CD4-positive, alpha-beta T cell treated with Interleukin-2 at 100 ng/mL for 4 hours (primary cell): ENCODE measurements at places on chromosomes 1 and 21.
A peak's percentile ranks its signal among the peaks of the same experiment; 100 is the strongest.

DNA sequence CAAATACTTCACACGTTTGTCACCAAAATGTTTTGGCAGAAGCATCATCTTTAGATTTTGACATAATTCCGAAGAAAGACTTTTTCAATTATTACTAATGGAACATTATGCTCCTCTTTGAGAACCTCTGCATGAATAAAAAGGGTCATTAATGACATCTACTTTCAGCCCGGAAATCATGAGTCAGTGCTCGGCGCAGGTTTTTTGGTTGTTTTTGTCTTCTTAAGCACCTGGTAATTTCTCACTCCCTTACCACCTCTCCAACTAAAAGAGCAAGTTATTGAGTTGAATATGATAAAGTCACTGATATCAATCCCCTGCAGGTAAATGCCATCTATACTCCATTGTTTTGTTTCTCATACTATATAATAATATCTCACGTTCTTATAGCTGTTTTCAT lies 113.0 kb upstream of the PBX1 start:
- no peak for DNase-seq

DNA sequence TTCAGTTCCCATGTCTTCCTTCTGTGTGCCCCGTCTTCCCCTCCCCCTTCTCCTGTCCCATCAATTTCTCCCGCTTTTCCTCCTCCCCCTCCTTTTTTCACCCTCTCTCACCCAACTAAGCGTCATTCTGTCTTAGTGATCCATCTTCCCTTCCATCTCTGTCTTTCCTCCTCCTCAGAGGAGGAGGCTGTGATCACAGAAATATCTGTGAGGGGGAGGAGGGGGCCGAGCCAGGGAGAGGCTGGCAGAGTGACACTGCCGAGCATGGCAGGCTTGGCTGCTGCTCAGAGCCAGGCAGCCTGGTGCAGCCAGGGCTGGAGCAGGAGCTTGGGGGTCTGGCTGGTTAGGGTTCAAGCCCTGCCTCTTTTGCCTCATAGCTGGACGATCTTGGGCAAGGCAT lies 7.6 kb downstream of the HTR6 start:
- no peak for DNase-seq

- no peak for DNase-seq
These were observed 4.1 kb downstream of the RUNX1 start for GRCh38 chr21:35044770-35045541.

DNA sequence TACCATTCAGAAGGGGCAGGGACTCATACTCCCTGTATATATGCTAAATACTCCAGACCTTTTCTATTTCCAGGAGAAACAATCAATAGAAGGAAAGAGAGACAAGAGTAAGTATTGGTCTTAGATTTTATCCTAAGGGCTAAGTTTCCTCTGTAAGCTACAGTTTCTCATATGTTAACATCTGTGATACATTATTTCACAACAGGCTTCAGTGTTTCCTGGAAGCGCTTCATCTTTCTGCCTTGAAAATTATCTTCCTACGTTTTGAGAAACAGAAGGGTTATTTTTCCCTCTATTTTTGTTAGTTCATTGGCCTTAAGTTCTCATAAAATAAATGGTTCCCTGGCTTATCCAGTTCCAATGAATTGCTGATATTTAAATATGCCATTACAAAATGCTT lies 15.6 kb downstream of the FMO1 start:
- no peak for DNase-seq

DNA sequence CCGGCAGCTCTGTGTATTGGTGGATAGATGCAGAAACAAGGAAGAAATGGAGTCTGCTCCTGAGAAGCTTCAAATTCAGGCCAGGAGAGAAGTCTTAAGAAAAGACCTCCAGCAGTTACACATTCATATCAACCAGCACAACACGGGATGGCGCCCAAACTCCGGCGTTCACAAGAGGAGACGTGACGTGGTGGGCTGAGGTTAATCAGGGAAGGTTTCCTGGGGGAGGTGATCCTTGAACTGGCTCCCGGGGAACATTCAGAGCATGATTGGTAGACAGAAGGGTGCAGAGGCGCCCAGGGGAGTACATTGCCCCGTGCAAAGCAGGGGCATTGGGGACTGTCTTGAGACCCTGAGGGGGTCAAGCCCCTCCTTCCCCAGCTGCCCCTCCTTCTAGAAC lies 27.7 kb upstream of the SPSB1 start:
- DNase-seq, result no peak

DNA sequence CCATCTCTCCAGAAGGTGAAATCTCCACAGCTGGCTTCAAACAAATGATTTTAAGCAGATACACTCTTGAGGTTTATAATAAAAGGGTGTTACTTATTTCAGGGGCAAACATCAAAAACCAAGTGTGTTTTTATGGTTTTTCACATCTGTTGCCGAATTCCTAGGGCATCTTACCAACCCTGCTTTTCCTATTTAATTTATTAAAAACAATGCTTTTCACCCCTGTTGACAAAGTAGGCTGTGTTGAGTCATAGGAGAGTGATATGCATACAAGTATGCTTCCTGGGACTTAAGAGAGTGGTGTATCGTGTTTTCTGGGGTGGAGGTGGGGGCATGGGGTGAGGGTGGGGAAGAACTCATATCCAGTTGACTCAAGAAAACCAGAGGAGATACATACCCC lies 29.3 kb upstream of the IL20 start:
- no peak for DNase-seq

GRCh38 chr1:243287652-243288051 lies 31.8 kb downstream of the SDCCAG8 start:
- peak; percentile 15 for DNase-seq

- DNase-seq, result no peak
These were observed 71.2 kb downstream of the LRRC40 start for GRCh38 chr1:70134148-70134547.

GRCh38 chr1:19088717-19089442 lies 121.2 kb downstream of the UBR4 start:
- DNase-seq, result no peak

DNA sequence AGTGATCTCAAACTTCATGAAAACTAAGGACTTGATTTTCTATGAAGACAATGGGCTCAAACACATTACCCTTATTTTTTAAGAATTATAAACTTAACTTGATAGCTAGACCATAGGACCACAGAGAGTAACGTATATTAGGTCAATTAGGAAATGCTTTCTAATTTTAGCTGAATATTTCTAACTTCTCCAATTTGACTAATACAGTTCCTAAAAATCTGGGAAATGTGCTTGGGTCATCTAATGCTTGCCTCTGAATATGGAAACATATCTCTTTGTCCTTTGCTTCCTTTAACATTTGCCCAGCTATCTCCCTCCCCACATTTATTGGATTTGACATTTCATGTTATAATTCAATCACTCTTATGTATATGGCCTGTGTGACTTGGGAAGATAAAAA lies 141.4 kb downstream of the LHX8 start:
- no peak for DNase-seq

DNA sequence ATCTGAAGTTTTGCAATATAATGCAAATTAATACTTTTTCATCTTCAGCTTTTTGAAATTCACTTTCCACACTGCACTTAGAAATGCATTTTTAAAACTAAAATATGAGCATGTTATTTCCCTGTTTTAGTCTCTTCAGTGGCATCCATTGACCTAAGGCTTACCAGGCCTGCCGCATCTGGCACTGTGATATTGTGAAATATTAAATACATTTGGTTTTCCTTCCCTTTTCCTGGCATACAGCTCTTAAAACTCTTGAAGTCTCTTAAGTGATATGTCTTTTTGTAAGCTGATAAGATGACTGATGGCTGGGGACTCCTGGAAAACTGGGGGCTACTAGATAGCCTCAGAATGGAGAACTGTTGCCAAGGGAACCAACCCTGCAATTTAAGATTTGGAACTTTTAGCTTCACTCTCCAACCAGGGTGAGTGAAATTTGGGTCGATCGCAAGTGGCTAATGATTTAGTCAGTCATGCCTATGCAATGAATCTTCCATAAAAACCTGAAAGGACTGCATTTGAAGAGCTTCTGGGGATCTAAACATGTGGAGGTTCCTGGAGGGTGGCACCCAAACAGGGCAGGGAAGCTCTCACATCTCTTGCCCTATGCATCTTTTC lies 75.5 kb upstream of the PDC start:
- DNase-seq, result no peak

GRCh38 chr21:45386336-45386727 lies 18.6 kb upstream of the COL18A1 start:
- DNase-seq, result no peak

GRCh38 chr1:76075188-76075489 lies 593 bp downstream of the ST6GALNAC3 start:
- DNase-seq, result no peak

- DNase-seq, result no peak
These were observed 15.0 kb upstream of the LRP8 start for GRCh38 chr1:53342735-53343470.

GRCh38 chr1:6348511-6349191 lies 44.9 kb downstream of the ACOT7 start:
- DNase-seq, result peak; percentile 66

GRCh38 chr1:181482521-181483284 lies 614 bp upstream of the CACNA1E start:
- no peak for DNase-seq

DNA sequence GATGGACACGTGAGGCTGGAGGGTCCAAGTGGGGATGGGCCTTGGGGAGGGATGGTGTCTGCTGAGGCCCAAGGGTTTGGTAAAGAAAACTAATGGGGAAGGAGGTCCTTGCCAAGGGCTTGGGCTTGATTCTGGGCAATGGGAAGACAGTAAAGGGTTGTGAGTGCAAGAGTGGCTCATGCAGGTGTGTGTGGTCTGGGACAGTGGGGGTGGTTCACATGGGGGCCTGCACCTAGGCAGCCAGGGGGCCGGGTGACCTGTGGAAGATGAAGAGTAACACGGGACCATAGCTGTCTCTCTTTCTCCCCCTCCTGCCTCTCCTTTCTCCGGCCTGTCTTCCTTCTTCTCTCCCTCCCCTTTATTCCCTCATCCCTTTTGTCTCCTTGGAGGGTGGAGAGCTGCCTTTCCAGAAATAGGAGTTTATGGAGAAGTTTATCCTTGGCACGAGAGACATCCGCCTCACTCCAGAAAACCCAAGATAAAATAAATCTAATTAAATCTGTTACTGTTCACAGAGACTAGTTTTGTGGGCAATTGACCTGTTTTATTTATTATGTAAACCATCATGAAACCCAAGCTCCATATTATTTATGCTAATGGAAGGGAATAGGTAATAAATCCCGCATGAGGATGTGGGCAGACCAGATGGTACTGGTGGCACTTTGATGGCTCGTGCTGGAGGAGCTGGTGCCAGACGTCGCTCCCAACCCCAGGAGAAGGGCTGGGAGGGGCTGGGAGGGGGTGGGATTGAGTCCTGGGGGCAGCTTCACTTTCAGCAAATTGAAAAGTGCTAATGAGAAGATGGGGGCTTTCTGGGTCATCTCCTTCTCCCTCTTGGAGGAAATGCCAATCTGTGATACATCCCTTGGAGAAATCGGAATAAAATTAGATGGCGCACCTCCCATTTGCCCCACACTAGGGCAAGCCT lies 272.9 kb upstream of the CSF3R start:
- DNase-seq, result no peak

- DNase-seq, result no peak
These were observed 40.6 kb downstream of the LHX4 start for GRCh38 chr1:180270530-180271271.

GRCh38 chr1:220685879-220686278 lies 4.3 kb upstream of the C1orf115 start:
- DNase-seq, result no peak

GRCh38 chr1:12220890-12221289 lies 8.9 kb upstream of the VPS13D start:
- DNase-seq, result no peak

- no peak for DNase-seq
These were observed 29.3 kb upstream of the PCP4 start for GRCh38 chr21:39837861-39838359.
